Endothelial cell of umbilical vein (primary cell): ENCODE measurements at places on chromosomes 13 and 19. TPM values are rescaled to one million over a fixed set of nuclear protein-coding genes. Genes with fewer than 3 reads are reported as not detected.

DNA sequence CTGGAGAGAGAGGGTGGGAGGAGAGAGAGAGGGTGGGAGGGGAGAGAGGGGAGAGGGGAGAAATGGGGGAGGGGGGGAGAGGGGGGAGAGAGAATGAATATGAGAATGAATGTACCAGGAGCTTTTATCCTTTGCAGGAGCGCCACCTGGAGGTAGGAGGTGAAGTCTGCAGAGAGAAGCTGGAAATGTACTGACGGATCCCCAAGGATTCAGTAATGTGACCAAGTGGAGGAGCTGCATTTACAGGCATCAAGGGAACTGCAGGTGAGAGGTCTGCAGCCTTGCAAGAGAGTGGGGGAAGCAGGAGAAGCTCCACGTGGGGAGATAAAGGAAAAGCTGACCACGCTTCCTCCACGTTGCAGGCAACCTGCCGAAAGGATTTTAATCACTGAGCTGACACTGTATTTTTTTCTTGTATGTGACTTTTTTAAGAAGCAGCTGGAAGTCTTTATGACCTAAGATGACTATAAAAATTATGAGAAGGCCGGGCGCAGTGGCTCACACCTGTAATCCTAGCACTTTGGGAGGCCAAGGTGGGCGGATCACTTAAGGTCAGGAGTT, 33.7 kb downstream of the VSTM1 start:
- peaks cover 4% of the 10 kb centered on the region for H3K4me1 ChIP-seq
- no peak overlapping the region for H3K4me3 ChIP-seq
- no peaks in the 10 kb centered on the region for H3K27me3 ChIP-seq
- no peak overlapping the region for H3K27ac ChIP-seq
- DNase-seq, result peak; percentile 67

DNA sequence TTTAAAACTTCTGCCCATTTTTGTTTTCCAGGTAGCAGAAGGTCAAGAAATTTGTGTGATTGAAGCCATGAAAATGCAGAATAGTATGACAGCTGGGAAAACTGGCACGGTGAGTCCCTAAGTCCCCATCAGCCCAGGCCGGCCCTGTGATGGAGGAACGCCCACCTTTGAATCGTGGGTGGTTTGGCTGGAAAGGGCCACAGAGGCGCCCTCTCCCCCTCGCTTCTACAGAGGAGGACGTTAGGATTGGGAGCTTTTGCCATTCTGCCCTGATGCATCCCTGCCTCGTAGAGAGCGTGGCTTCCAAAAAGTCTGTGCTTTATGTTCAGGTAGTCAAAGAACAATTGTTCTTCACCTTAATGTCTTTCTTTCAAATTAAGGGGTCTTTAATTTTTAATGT, 60.9 kb downstream of the GGACT start:
- H3K4me3 ChIP-seq, result no peak overlapping the region
- no peaks in the 10 kb centered on the region for H3K27me3 ChIP-seq
- H3K27ac ChIP-seq, result no peak overlapping the region
- H3K4me1 ChIP-seq, result no peaks in the 10 kb centered on the region

GRCh38 chr19:30696514-30696913, 324.3 kb downstream of the ZNF536 start:
- H3K27ac ChIP-seq, result no peak overlapping the region
- DNase-seq, result no peak
- H3K4me3 ChIP-seq, result no peak overlapping the region
- no peaks in the 10 kb centered on the region for H3K27me3 ChIP-seq
- no peaks in the 10 kb centered on the region for H3K4me1 ChIP-seq

Gene LGALS4
- polyA plus RNA-seq, result 0.19 and 0.22 TPM in 2 replicates

DNA sequence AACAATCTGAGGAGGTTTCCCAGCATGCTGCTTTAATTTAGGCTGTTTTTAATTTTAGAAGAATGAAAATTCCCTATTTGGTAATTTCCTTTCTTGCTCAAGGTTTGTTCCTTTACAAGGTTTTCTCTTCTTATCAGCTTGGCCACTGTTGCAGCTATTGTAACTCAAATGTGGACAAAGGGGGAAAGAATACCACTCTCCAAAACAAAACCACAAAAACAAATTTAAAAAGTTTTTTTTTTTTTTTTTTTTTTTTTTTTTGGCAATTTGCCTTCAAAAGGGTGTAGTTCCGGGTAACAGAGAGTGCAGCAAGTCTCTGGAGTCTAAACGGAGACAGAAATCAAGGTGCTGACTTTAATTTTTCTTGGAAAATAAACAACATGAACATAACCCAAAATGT, 306.4 kb upstream of the ARGLU1 start:
- DNase-seq, result no peak
- H3K27me3 ChIP-seq, result no peaks in the 10 kb centered on the region
- H3K27ac ChIP-seq, result no peak overlapping the region
- H3K36me3 ChIP-seq, result no peaks in the 10 kb centered on the region
- no peak overlapping the region for H3K4me3 ChIP-seq
- no peaks in the 10 kb centered on the region for H3K4me1 ChIP-seq

Gene KIR2DL1
- not detected in 2 replicates for polyA plus RNA-seq

DNA sequence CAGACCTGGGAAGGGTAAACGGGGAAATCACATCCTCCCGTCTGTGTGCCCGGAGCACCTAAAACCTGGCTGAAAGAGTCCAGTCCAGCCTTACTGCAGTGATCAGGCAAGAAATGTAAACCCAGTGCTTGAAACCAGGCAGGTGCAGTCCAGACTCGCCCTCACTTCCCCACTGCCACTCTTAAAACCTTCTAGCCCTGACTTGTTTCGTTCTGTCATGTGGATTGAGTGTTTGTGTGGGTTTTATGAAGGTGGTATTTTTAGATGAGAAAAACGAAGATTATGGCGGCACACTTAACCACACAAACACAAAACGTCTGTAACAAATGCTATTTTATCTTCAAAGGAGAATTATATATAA, 839 bp upstream of the CKAP2 start:
- no peaks in the 10 kb centered on the region for H3K27me3 ChIP-seq
- DNase-seq, result peak; percentile 36
- peak overlapping the region; percentile 64 for H3K4me3 ChIP-seq
- H3K27ac ChIP-seq, result peak overlapping the region; percentile 56
- peaks cover 25% of the 10 kb centered on the region for H3K4me1 ChIP-seq

DNA sequence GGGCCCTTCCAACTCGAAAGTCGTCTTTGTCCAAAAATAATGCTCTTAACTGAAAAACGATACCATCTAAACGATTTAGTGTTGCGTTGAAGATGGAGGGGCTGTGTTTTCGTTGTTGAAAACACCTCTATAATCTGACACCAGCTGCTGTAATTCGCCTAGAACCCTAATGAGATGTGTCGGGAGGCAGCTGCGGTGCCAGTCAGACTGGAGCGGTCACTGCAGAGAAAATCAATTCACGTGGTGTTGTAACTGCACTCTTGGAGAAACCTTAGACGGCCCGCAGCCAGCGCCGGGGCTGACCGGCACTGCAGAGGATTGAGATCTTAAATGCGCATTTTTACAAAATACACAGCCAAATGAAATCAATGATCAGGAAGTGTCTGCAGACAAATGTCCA, 339.1 kb downstream of the ZNF536 start:
- no peaks in the 10 kb centered on the region for H3K27me3 ChIP-seq
- DNase-seq, result no peak
- no peak overlapping the region for H3K4me3 ChIP-seq
- H3K4me1 ChIP-seq, result no peaks in the 10 kb centered on the region
- no peaks in the 10 kb centered on the region for H3K36me3 ChIP-seq
